ENCODE measurements at places on chromosomes 16 and 17.

- no peak for DNase-seq
Measured at GRCh38 chr16:63289834-63290460, 1253.7 kb upstream of the CDH8 start.

DNA sequence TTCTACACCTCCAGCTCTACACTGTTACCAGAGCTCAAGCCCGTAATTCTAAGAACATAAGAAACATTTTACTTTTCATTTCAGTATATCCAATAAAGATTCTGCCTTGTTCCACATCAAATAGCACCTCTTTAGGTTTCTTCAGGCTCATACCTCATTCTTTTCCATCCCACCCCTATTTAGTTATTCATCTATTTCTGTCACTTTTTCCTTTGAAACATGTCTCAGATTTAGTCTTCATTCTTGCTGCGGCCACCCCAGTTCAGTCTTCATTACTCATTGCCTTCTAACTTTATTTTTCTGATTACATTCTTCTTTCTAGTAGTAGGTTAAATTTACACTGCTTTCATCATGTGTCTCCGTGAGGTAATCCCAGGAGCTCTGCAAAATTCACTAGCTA, 33.5 kb downstream of the PPM1E start:
- DNase-seq: no peak

- no peak for DNase-seq
Measured at GRCh38 chr17:30545024-30545423, 67.8 kb downstream of the GOSR1 start.

- DNase-seq: no peak
Measured at GRCh38 chr16:29984764-29985147, 10.7 kb downstream of the HIRIP3 start.

DNA sequence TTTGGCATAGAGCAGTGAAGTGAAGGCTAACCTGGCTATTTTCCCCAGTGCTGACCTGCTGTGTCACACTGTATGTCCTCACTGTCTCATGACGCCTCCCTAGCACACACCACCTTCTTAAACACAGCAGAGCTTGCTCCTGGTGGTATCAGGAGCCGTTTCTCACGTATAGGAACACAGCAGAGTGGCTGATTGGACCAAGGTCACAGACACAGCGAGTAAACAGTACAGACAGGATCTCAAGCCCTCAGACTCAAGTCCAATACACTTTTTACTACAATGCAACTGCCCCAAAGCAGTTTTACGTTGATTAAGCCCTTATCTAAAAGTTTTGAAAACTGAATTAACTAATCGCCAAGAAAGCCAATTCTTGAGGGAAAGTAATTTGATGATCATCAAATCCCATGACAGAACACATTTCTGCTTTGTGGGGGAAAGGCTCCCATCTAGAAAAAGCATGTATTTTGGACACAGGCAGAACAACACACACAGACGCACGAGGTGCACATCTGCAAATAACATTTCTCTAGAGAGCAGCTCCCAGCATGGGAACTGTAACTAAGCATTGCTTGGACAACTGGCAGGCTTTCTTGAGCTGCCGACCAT, 15.2 kb downstream of the ARHGAP17 start:
- no peak for DNase-seq

GRCh38 chr17:75853433-75853832, 1.7 kb downstream of the WBP2 start:
- no peak for DNase-seq

DNA sequence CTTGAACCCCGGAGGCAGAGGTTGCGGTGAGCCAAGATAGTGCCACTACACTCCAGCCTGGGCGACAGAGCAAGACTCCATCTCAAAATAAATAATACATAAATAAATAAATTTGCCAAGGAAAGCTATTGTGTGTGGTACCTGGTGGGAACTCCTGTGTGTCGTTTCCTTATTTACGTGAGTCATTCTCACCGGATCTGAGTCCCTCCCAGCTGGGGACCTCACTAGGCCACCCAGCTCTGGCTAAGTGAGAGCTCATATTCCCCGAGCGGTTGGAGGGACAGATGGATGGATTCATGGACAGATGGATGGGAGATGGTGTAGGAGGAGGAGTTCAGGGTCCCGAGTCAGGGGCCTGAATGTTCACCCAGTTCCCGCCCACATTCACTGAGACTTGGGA, 22.9 kb upstream of the C1QL1 start:
- no peak for DNase-seq

DNA sequence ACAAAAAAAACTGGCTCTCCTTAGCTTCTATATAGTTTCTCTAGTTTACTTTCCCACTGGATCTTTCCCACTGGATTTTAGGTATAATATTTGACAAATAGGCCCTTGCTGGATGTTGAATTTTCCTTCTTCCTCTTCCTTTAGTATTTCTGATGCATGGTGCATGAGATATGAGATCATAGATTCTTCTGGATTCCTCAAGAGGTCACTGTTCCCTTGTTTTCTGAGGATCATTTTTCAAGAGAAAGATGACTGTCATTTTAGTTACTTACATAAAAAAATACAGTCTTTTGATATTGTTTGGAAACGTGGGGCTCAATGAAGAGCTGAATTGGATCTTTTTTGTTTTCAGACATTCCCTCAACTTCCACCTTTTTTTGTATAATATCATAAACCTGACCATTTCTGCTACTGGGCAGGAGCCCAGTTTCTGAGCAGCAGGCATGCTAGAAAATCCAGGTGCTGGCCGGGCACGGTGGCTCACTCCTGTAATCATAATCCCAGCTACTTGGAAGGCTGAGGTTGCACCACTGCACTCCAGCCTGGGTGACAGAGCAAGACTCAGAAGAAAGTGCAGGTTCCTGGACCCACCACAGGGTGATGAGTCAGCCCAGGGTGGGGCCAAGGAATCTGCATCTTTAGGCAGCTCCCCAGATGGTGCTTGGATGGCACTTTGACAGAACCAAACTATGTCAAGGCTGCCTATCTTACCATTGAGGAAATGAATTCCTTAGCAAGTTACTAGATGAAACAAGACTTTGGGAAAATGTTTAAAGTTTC, 70.3 kb downstream of the SDR42E1 start:
- no peak for DNase-seq

- no peak for DNase-seq
Measured at GRCh38 chr16:57371494-57372371, 557 bp upstream of the CX3CL1 start.

All from HFF-Myc (cell line).